Lower lobe of right lung (tissue), 2 donors: ENCODE measurements at places on chromosomes 2 and 18. TPM values are rescaled to one million over a fixed set of nuclear protein-coding genes. Genes with fewer than 3 reads are reported as not detected.
A peak's percentile ranks its signal among the peaks of the same experiment; 100 is the strongest.

APCDD1 gene
- total RNA-seq: 33.4 TPM

UGT1A5 gene
- total RNA-seq: 0.27 TPM

ZNG1B gene
- total RNA-seq: 32.0 TPM

AOX1 gene
- total RNA-seq: 36.7 TPM

POTEC gene
- not detected for total RNA-seq

GALNT14 gene
- total RNA-seq: 0.83 TPM

DSC3 gene
- total RNA-seq: 0.24 TPM

MBP gene
- 90.6 TPM for total RNA-seq

ASXL3 gene
- total RNA-seq: 1.4 TPM

CPLX4 gene
- total RNA-seq: not detected

UGT1A8 gene
- total RNA-seq: not detected

TSN gene
- total RNA-seq: 36.2 TPM

- no peak for DNase-seq
These were observed 47.7 kb upstream of the SMIM21 start for GRCh38 chr18:75475228-75475627.

- DNase-seq: no peak
These were observed 122.8 kb downstream of the TMEM200C start for GRCh38 chr18:5772306-5773105.

GRCh38 chr18:38421021-38421420, 855.4 kb upstream of the CELF4 start:
- DNase-seq: no peak

- no peak for DNase-seq
These were observed 600.7 kb downstream of the IRS1 start for GRCh38 chr2:226198956-226199355.

- no peak for DNase-seq
These were observed 125.1 kb upstream of the ITGA4 start for GRCh38 chr2:181332044-181332605.

GRCh38 chr18:54294274-54294673, 25.0 kb downstream of the POLI start:
- no peak for DNase-seq

- no peak for DNase-seq
These were observed 215.8 kb upstream of the ACVR2A start for GRCh38 chr2:147628971-147629421.

GRCh38 chr2:116162395-116162794, 1652.1 kb upstream of the DDX18 start:
- DNase-seq: no peak

GRCh38 chr2:160033732-160034392, 28.6 kb downstream of the PLA2R1 start:
- no peak for DNase-seq

- no peak for DNase-seq
These were observed 212.1 kb downstream of the LRRTM1 start for GRCh38 chr2:80092474-80092873.

- DNase-seq: no peak
These were observed 33.5 kb downstream of the CENPO start for GRCh38 chr2:24826773-24827145.

GRCh38 chr2:226478109-226478809, 321.4 kb downstream of the IRS1 start:
- no peak for DNase-seq

- no peak for DNase-seq
These were observed 110.5 kb downstream of the ACKR3 start for GRCh38 chr2:236679884-236680860.

GRCh38 chr2:33104726-33105125, 158.0 kb downstream of the LTBP1 start:
- DNase-seq: no peak

- DNase-seq: no peak
These were observed 18.0 kb downstream of the ITSN2 start for GRCh38 chr2:24342110-24342910.

GRCh38 chr2:19667085-19667484, 234.7 kb downstream of the TTC32 start:
- no peak for DNase-seq

DNA sequence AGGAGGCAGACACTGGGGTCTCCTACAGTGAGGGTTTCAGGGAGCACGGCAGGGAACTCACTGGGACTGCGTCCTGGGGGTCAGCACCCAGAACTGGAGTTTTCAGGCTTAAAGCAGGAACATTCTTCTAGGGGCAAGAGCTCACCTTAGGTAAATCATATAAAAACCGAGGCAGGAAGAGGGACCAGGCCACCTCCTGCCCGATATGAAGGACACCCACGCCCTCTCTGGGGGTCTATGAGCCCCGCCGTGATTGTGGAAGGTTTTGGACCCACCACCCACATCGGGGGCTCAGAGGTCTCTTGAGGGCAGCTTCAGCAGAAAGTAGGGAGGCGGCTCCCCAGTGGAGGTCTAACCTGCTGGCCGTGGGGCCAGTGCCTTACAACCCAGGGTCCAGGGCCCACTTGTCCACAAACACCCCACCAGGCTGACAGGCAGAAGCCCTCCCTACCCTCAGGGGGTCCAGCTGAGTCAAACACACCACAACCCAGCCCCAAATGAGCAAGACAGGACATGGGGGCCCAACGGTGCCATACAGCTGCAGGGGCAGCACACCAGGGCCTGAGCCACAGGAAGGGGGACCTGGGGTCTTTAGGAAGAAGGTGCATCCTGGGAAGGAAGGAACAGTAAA, 25.3 kb downstream of the CROCC2 start:
- DNase-seq: no peak

- no peak for DNase-seq
These were observed 112.7 kb downstream of the LCLAT1 start for GRCh38 chr2:30559544-30560275.

DNA sequence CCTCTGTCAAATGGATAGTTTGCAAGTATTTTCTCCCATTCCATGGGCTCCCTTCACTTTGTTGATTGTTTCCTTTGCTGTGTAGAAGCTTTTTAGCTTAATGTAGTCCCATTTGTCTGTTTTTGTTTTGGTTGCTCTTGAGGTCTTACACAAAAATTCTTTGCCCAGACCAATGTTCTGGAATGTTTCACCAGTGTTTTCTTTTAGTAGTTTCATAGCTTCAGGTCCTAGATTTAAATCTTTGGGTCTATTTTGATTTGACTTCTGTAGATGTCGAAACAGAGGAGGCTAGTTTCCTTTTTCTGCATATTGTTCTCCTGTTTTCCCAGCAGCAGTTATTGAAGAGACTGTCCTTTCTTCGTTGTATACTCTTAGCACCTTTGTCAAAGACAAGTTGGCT, 351.6 kb downstream of the PTPRM start:
- no peak for DNase-seq

DNA sequence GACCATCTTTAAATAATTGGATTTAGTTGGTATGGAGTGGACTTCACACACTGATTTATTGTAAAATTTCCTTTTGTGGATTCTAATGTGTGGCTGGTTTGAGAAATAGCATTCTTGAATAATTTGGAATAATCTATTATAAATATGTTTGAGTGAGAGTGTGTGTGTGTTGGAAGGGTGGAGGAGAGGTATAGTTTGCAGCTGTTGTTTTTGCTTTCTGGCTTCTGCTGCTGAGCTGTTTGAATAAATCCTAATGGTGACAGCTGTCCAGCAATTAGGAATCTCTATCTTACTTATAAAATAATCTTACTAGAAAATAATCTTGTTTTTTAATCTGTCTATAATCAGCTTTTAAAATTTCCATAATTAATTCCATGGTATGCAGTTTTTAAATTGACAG, 1283.0 kb upstream of the CDH2 start:
- no peak for DNase-seq

GRCh38 chr2:231545105-231545902, 15.1 kb upstream of the NMUR1 start:
- DNase-seq: peak; percentile 76

DNA sequence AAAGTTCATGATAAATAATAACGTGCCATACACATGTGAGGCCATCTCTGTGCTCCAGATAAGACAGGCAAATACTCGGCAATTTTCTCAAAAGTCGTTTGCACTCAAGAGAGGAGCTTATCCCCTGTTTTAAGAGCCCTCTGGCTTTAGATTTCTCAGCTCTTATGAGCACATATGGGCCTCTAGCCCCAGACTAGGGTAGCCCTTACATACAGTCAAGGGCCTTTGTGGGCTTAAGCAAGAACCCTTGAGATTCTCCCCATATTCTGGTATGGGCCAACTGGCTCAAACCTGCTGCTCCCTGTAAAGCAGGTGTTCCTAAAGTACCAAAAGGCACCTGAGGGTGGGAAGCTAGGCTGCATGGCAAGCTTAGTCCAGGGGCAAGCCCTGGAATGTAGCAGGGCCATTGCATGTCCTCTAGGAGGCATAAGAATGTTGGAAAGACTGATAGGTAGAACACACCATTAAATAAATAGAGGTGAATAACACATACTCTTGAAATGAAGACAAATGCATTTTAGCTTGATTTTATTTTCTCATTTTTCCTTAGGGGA, 66.1 kb downstream of the FASTKD2 start:
- peak; percentile 42 for DNase-seq

DNA sequence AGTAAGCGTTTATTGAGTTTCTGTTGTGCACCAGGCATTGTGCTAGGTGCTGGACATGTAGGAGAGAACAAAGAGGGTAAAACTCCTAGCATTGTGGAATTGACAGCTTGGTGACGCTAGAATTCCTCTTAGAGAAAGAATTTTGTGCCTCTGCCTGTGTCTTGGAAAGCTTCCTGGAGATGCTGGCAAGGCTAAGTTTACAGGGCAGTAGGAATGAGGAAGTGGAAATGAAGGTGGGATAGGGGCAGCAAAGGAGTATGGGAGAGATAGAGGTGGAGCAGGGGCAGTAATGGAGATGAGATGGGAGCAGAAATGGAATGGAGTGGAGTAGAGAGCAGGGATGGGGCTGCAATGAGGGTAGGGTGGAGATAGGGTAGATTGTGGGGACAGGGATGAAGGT, 29.8 kb downstream of the GPR39 start:
- no peak for DNase-seq

GRCh38 chr18:34971313-34971712, 69.9 kb upstream of the MAPRE2 start:
- no peak for DNase-seq

DNA sequence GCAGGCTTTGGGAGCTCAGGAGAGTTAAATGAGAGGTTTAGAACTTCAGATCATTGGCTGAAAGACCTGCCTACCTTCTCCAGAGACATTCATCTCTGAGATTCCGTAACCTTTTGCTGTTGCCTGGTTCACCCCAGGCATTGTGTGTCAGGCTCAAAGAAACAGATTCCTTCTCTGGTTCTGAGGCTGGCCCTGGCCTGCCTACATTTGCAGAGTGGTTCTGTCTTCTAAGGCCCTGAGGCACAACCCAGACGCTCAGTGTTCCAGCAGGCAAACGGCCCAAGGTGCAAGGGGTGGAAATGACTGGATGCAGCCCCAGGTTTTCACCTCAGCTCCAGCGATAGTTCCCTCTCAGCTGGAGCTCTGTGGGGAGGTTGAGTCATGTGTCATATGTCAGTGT, 48.3 kb downstream of the MYO3B start:
- no peak for DNase-seq

DNA sequence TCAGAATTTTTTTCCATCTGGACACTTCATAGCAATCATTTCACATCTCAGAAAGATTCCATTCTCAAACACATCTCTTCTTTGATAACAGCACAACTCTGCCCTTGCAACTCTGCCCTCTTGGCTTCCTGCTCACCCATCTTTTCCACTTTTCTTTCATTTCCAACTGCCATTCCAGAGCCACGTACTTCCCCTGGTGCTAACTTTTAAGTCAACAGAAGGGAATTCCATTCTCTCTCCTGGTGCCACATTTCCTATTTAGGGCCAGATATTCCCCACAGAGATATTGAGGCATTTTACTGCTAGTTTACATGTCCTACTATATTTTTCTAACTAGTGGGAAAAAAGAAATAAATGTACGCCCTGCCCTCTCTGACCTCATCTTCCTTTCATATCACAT, 590.2 kb downstream of the ARHGAP15 start:
- DNase-seq: no peak

GRCh38 chr18:38368886-38369285, 803.3 kb upstream of the CELF4 start:
- DNase-seq: no peak

DNA sequence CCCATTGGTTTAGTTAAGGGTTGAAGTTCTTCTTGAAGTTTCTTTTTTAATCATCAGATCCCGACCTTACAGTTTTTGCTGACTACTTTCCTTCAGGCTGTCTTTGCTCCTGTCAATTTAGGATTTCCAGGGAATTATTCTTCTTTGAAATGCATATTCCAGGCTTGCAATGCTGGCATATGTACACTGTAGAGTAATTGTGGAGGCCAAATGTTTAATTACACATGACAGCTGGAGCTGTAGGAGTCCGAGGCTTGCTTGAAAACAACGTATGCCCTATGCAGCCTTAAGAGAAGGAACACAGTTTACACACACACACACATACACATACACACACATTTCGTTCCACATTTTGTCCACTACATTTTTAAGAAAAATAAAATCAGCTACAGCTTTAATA, 602.3 kb downstream of the TMEM182 start:
- DNase-seq: no peak

DNA sequence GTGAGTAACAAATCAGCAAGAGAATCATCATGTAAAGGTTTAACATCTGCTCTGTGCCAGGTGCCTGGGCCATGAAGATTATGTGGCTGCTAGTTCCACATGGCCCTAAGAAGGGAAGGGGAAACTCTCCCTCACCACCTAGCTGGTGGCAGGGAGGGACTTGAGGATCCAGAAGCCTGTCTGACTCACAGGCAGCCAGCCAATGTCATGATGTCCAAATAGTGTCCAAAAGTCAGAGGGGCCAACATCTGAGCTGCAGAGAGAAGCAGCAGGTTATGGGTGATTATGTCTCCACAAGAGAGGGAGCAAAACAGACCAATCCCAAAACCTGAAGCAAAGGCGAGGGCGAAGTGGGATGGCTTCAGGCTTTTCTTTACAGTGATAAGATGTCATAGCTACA, 61.9 kb upstream of the SPP2 start:
- no peak for DNase-seq

- DNase-seq: no peak
These were observed 390.2 kb upstream of the TMEFF2 start for GRCh38 chr2:192584976-192585375.

DNA sequence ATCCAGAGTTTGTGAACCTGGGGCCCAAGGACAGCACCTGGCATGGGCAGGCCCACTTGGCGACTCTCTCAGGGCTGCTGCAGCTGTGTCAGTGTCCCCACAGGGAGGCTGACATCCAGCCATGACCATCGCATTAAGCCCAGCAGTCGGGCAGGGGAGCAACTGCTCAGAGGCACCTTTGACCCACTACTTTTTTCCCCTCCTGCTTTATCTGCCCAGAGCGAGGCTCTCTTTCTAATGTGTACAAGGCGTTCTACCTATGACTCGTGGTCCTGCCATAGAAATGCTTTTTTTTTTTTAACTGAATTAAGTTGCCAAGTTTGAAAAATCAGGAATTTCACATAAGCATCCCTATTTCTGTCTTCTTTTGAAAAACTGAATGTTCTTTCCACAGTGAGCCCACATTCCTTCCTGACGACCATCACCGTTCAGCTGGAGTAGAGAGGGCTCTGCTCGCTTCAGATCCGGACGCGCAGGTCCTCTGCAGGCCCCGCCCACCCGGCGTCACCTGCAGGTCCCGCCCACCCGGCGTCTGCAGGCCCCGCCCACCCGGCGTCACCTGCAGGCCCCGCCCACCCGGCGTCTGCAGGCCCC, 403 bp upstream of the CLUL1 start:
- no peak for DNase-seq
